ENCODE measurements at places on chromosomes 1 and 21.

- no peak for DNase-seq
Measured at GRCh38 chr21:46397211-46397905, 61.3 kb upstream of the DIP2A start.

GRCh38 chr21:43281661-43282357 is 113.0 kb downstream of the CRYAA start:
- no peak for DNase-seq

DNA sequence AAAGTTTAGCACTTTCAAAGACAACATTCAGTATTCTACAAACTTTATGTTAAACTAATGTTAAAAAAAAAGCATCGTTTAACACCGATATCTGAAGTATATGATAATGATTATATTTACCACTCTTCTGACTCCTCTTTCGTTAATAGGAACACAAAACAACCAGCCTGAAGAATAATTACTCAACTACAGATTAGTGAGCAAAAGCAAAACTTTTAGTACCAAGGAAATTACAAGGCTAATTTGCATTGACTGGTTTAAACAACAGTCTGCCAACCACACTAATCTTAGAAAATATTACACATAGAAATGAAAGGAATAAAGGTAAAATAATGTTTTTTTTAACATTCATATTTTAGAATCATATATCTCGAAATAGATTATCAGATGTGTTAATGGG is 500.7 kb downstream of the LMO4 start:
- no peak for DNase-seq

DNA sequence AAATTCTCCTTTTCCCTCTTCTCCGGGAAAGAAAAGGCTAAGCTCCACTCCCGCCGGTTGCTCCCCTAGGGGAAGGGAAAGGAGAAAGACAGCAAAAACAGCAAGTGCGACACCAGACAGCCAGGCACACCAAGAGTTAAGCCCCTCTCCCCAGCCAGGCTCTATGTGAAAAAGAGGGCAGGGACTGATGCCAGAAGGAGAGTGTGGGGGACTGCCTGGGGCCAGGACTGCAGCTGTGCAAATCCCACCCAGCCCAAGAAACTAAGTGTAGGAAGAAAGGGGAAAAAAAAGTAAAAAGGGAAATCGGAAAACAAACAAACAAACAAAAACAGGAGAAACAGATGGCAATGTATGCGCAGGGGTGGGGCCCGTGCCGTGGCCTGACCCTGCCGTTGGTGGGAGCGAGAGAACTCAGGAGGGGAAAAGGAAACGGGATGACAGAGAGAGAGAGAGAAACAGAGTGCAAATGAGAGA is 27.7 kb upstream of the FMO1 start:
- DNase-seq: no peak

DNA sequence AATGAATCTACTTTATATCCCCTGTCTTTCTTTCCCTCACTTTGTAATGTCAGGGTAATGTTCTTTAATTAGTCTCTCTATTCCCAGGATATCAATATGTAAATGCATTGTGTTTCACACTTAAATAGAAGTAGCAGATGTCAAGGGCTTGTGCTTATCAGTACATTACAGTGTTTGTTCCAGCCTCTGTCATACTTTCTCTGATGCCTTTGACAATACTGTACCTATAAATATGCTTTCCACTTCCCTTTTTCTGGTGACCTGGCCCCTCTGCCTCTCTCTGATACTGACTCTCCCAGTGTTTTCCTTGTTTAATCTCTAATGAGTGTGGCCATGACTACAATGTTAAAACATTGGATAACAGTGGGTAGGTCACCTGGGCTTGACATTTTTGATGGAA is 862.0 kb upstream of the NEGR1 start:
- DNase-seq: no peak

GRCh38 chr1:60959701-60960100 is 122.7 kb upstream of the NFIA start:
- no peak for DNase-seq

DNA sequence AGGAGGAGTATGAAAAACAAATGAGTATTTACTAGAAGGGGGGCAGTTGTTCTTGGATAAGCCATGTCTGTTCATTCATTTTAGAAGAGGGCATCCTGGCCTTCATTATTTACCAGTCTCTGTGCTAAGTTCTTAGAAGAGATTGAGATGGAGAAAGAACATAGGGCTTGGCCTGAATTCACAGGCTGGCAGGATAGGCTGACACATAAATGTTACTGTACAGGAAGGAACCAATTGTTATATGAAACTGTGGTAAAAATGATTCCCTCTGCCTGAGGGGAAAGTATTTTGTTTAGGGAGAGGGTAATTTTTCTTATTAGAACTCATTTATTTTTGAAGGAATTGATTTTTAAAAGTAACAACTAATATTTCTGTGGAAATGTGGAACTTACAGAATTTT is 99.5 kb downstream of the MAN1A2 start:
- no peak for DNase-seq

DNA sequence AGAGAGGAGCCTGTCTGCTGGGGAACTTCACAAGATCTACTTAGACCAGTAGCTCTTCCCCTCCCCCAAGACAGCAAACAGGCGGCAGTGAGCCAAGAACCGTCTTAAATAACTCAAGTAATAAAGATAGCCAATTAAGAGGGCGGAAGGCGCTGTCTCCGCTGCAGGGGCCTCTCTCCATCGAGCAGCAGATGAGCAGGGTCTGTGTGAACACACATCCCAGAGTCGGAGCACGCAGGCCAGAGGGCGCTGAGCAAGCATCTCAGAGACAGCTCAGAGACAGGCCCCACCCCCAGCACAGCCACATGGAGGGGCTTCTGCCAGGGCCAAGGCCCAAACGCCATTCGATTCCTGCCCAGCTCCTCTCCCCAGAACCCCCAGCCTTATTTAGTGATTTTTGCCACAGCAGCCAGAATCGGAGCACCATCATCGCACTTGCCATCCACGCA is 11.1 kb downstream of the IFFO2 start:
- DNase-seq: no peak

DNA sequence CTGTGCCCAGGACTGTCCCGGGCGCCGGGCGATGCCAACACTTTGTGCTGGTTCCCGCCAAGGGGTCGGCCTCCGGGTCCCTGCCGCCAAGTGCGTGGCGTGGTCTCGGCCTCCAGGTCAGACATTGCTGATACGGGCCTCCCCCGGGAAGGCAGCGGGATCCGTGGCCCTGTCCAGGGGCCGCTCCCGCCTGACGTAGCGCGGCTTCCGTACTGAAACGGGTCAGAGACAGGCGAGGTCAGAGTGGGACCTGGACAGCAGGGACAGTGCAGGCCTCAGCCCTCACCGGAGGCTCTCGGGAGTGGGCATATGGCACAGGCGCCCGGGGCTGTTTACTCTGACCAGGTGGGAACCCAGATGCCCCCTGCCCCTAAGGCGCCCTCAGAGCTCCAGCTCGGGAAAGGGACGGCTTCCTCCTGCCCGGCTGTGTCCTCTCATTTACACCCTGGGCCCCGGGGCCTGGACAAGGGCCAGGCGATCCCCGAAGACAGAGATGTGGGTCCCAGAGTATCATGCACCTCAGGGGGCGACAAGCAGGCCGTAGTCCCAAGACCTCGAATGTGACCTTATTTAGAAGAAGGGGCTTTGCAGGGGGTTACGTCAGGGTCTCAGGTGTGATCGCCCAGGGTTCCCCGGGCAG is 8.8 kb upstream of the RNF223 start:
- no peak for DNase-seq

DNA sequence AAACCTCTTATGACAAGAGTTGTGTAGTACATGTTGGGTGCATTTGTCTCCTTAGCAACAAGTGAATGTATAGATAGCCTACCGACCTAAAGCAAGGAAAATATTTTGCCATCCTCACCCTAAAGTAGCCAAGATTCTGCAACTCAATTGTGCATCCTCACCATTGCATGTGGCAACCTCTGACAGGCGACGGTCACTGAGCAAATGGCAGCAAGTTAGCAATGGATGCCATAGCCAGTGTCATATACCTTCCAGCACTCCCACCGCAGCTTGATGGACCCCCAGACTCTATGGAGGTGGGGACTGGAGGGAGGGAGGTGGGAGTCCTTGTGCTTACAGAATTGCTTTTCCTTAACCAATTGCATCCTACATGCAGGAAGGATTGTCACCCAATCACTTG is 17.0 kb downstream of the PROX1 start:
- DNase-seq: no peak

Measured in COLO829 (cell line).